ENCODE measurements at places on chromosomes 6 and 20.

DNA sequence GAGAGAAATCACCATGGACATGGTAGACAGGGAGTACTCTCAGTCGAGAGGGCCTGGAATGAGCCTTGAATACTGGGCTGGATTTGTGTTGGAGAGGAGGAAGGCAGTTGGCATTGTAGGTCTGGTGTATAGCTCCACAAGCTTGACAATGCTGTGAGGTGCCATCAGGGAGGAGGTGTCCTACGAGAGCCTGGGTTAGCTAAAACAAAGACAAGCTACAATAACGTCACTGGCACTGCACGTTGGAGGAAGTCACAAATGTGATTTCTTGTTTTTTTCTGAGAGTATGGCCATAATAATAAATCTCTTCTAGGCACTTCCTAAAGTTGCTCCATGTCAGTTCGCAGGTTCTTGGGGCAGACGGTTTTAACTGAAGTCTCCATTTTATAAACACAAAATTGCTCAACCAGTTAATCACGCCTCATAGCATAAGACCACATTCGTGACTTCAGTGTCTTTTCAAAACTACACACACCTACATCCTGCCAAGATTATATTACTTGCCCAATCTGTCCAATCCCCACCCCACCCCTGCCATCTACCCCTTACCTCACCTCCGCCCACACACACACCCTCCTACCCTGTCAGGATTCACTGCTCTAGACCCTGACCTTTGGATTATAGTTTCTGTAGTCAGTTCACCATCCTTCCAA, 4.4 kb upstream of the HLA-DMB start:
- no peak for DNase-seq

GRCh38 chr6:125884634-125885371, 71.8 kb upstream of the HINT3 start:
- no peak for DNase-seq

- DNase-seq = no peak
These were observed 42.5 kb downstream of the DUSP22 start for GRCh38 chr6:334536-335510.

GRCh38 chr20:15241681-15242080, 904.3 kb upstream of the FLRT3 start:
- DNase-seq = no peak

GRCh38 chr6:163620670-163621330, 206.3 kb downstream of the QKI start:
- DNase-seq = no peak

GRCh38 chr6:168181316-168181715, 102.3 kb upstream of the FRMD1 start:
- no peak for DNase-seq

DNA sequence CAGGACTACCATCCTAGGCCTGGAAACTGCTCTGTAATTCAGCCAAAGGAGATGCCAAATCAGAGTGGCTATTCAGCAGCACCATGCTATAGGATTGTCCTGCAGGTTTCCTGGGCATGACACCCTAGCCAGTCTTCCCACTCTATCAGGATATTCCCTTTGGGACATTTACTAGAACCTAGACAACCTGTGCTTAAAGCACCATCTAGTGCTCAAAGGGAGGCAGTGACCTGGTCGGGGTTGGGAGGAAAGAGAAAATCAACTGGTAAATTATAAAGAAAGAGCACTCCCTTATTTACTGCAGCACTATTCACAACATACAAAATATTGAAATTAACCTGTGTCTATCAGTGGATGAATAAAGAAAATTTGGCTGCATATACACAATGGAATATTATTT, 67.2 kb upstream of the SMLR1 start:
- no peak for DNase-seq

- no peak for DNase-seq
These were observed 58.4 kb downstream of the TMEM170B start for GRCh38 chr6:11595903-11596302.

- DNase-seq = no peak
These were observed 76.6 kb downstream of the SOD2 start for GRCh38 chr6:159616456-159616855.

DNA sequence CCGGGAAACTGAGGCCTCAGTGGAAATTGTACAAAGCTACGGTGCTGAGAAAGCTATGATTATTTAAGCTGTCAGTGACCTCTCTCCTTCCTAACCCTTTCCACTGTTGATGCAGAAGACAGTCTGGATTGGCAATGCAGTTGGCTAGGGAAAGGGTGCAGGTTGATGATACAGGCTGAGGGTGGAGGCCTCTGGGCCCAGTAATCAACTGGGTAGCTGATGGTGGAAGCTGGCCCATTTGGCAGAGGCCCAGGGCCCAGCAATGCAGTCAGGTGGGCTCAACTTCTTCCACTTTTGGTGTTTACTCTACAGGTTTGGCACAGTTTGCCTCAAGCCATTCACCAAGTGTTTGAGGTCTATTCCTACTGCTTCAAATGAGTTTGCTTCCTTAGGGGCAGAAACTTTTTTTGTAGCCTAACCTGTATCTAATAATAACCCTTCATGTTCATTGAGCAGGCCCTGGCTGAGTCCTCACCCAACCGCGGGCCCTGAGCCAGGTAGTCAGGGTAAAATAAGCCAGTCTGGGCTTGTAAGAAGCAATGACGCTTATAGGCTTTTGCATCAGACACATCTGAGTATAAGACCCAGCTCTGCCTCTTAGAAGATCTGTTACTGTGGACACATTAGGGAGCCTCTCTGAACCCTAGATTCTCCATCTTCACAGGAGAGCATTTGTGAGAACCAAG, 12.1 kb downstream of the BCL2L1 start:
- DNase-seq = no peak

- no peak for DNase-seq
These were observed 216.0 kb downstream of the HIVEP2 start for GRCh38 chr6:142728910-142729481.

DNA sequence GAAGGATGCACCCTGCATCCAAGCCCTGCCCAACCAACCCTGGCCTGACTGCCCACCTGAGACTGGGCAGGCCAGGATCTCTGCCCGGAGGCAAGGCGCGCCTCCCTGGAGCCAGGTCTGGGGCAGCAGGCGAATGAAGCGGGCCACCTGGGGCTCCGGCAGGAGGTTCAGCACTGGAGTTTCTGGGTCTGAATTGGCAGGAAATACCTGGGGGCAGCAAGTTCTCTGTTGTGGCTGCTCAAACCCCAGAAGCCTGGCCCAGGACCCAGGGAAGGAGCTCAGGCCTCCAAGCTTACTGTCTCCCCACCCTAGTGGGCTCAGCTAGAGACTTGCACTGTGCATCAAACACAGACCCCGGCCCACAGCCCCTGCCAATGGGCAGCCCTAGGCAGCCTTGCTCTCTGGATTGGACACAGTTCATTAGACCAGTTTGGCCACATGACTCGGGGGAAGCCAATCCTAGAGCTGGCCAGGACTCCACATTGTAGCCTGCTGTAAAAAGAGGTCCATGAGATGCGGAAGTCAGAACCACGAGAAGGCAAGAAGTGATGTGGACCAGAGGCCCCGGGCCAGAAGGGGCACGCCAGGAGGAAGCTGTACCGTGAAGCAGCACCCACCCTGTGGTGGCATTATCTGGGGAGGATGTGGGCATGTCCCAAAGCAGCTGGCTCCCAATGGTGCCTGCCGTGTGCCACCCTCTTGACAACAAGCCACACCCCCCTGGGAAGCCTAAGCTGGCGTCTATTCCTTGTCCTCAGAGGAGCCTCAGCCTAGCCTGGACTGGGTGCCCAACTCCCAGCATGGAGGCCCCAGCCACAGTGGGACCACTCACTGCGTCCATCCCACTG, 3.1 kb downstream of the CPXM1 start:
- DNase-seq = no peak

DNA sequence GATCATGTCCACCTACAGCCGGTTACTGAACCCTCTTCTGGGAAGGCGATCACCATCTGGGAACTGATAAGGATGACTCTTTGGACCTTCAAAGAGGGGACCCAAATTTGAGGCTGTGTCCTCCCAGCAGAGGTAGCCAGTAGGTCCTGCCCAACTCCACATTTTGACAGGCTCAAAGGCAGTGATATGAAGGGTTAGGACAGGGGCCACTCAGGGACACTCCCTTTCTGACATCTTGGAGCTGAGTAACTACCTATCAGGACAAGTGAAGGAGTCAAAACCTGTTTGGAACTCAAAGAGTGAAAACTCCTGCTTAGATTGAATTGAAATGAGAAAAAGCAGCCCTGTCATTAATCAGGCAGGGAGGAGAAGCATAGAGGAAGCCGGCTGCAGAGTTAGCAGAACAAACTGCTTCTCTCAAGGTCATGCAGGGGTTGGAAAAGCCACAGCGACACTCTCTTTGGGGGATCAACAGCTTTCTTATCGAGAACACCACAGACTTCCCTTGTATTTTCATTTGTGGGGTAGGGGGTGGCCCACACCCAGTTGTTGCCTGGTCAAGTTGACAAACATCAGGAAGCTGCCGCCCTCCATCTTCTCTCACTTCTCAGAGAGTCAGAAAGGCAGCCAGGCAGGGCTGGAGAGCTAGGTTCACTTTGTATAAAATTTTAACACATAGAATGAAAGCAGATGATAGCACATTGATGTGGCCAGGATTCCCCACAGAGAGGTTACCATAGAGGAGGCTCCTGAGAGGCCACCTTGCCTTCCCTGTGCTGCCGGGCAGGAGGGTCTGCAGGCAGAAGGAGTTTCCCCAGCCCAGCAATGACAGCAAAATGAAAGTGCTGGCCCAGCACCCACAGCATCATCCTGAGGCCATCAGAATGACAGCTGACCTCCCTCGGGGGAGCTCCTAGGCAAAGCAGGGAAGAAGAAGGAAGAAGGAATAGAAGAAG, 47.6 kb downstream of the AGPAT4 start:
- DNase-seq = no peak

GRCh38 chr6:31143148-31143547, 4.3 kb upstream of the PSORS1C2 start:
- DNase-seq = no peak

- no peak for DNase-seq
These were observed 1.9 kb downstream of the SNX5 start for GRCh38 chr20:17966432-17967310.

DNA sequence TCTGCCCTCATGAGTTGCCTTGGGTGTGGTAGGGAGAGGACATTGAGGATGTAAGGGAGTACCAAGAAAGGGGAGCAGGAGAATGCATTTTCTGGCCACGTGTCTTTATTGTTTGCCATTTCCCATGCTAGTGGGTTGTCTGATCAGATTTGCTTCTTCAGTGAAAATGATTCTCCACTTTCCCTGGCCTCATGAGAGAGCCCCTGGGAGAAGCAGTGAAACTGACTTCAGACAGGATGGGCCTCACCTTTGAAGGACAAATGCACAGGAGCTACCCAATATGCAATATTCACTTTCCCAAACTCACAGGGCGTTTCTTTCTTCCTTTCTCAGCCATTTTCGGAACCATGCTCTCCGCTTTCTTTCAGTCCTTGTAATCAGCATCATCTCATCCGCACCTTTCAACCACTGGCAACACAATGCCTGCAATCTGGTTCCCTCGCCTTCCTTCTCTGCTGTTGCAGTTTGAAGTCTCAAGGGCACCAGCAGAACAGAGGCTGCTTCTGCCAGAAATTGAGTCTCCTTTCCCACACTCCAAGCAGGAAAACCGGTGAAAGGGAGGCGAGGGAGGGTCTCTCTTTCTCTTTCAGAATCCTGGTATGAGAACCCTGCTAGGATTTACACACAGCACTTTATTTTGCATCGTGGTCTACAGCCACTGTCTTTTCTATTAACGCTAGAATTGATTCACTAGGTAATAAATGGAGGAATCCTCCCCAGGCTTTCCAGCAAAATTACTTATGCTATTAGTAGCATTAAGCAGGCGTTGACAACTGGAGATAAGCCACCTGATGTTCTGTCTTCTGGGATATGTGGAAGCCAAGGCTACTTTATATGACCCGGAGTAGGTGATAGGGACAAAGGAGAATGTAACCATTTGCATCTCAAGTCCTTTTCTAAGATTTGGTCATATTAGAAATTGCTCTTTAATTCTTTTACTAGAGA, 62.0 kb upstream of the FAM184A start:
- DNase-seq = no peak

GRCh38 chr6:105993341-105994117, 92.6 kb upstream of the PRDM1 start:
- DNase-seq = no peak

- DNase-seq = no peak
These were observed 24.5 kb downstream of the MAP7 start for GRCh38 chr6:136525586-136526195.

- DNase-seq = no peak
These were observed 16.5 kb upstream of the UBE2J1 start for GRCh38 chr6:89368999-89369398.

DNA sequence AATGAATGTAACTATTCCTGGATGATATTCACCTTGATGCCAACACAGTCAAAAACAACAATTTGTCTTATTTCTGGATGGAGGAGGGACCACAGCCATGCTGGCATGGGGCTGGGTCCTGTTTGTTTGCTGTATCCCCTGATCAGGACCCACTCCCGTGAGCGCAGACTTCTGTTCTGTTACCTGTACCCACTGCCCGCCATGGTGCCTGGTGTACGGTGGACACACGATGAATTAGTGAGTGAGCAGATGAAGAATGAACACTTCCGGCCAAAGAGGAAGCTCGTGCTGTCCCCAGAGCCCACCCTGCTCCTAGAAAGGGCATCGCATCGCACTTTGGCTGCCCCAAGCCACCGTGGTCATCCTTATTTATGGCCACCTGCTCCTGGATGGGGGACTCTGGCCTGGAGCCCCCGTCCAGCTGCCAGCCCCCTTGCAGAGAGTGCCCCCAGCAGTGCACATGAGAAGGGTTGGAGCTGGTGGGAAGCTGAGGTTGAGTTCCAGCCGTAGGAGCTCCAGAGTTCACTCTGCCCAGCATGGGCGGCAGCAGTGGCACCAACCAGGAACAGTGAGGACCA, 100.9 kb downstream of the BMP7 start:
- DNase-seq = no peak

Measured in stimulated activated CD4-positive, alpha-beta T cell treated with anti-CD3 and anti-CD28 coated beads, Interleukin-12 subunit alpha, Interleukin-12 subunit beta, amount 100 ng/mL, for 4 hours (primary cell).